Stimulated activated CD4-positive, alpha-beta T cell treated with anti-CD3 and anti-CD28 coated beads, Interleukin-1b, Interleukin-23, amount 100 ng/mL, for 1 hour (primary cell): ENCODE measurements at places on chromosomes 1 and 21.

DNA sequence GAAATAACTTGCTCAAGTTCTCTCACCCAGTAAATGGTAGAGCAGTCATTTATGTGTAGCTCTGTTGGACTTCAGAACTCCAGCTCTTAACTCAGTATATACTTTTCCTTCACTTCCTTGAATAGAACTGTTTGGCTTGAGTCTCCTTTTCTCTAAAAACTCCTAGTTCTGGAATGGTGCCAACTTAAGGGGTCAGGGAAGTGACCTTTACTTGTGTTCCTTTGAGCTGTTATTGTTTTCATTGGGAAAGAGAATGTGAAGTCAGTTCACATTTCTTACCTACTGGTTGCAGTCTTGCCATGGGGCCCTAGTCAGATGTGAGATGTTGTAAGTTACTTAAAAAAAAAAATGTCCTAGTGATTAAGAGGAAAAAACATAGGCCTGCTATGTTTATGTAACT lies 77.0 kb upstream of the MACF1 start:
- DNase-seq: no peak

- no peak for DNase-seq
Measured at GRCh38 chr1:61187352-61188086, 105.2 kb downstream of the NFIA start.

DNA sequence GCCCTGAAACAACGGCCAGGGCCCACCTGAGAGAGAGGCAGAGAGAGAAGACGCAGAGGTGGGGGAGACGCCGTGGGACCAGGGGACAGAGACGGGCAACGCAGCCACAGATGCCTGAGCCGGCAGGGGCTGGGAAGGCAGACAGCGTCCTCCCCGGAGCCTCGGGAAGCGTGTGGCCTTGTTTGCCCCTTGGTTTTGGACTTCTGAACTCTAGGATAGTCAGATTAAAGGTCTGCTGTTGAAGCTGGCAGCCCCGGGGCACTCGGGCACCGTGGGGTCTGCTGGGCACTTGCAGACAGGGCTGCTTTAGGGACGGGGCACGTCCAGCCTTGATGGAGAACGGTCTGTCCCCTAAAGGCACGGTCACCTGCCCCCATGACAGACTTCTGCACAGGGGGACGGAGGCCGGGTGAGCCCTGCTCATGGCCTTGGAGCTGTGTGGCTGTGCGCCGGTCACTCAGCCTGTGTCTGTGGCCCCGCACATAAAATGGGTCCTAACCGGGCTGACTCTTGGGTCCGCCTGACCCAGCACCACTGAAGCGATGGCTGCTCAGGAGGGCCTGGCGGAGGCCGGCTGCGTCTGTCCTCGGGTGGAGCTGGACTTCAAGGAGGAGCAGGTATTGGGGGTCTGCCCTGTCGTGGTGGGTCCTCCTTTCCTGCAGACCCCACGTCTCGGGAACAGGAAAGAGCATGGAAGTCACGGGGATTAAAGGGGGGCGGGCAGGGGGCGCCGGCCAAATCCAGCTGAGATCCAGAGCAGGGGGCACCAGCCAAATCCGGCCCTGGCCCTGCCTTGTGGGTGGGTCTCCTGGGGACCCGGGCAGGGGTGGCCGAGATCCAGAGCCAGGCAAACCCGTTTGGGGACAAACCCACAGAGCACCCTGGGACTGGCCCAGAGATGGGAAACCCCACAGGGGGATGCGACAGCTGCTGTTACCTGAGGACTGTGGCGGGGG lies 9.6 kb upstream of the RNF223 start:
- DNase-seq: no peak

- DNase-seq: no peak
Measured at GRCh38 chr21:41589620-41590175, 81.7 kb upstream of the TMPRSS2 start.

DNA sequence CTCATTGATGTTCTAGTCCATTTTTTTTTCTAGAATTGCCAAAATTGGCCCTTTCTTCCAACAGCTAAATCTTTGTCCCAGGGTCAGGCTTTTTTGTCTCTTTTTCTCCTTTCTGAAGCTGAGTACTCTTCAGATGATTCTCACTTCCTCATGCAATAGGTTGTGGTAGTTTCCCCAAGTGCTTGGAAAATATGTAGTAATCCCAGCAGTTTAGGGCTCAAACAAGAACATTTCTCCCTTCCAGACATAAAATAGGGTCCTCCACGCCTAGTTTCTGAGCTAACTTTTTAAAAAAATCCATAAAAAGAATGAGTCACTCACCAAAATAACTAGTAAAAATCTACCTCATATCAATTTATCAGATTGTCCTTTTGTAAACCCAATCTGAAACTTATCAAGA lies 10.0 kb upstream of the MCOLN3 start:
- no peak for DNase-seq

- no peak for DNase-seq
Measured at GRCh38 chr1:94395748-94396309, 22.4 kb upstream of the ABCD3 start.

DNA sequence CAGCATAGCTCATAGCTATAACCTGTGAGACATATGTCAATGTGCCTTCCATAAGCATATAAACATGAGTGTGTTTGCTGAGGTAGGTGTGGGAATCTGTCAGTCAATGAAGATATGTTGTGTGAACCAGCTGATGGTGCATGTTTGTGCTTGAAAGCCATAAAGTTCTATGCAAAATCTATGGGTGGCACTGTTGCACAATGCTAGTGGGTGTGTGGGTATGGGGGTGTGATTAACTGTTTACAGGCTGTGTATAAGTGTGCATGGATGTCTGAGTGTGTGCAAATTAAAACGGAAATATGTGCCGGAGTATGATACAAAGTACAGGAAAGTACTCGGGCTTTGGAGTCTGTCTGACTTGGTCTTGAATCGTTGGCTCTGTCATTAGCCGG lies 1.0 kb upstream of the ATP2B4 start:
- no peak for DNase-seq

DNA sequence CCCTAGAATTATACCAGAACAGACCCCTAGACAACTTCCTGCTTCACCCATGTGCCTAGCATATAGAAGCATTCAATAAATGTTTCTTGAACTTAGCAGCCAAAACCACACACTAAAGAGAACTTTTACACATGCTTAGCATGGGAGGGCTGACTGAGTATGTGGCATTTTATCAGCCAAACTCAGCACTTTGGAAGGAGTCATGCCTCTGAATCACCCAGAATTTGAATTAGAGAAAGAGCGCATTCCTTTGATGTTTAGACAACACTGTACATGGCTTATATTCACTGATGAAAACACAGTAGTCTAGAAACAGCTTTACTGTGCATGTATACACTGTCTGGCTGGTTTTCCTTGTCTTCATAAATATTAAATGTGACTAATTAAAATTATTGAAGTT lies 26.1 kb downstream of the SPAG17 start:
- DNase-seq: no peak

DNA sequence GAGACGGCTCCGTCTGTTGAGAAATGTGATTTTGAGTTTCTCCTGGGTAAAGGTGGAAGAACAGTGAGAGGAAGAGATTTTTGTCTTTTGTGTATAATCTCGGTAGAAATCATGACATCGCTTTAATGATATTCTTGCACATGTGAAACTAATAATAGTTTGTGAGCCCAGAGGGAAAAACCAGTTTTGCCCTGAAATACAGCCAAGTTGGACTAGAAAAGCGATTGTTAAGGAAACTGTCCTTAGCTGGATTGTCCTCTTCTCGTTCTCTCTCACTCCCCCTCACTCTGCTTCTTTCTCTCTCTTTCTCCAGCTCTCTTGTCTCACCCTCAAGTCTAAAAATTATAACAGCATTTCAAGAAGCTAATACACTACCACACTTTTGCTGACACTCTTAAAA lies 17.1 kb downstream of the KCNJ6 start:
- DNase-seq: no peak

DNA sequence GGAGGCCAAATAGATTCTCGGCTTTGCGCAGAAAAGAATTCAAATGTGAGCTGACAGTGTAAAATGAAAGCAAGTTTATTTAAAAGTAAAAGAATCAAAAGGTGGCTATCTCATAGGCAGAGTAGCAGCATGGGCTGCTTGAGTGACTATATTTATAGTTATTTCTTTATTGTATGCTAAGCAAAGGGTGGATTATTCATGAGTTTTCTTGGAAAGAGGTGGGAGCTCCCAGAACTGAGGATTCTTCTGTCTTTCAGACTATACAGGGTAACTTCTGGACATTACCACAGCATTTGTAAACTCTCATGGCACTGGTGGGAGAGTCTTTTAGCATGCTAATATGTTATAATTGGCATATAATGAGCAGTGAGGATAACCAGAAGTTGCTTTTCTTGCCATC lies 659.9 kb downstream of the RWDD3 start:
- no peak for DNase-seq

GRCh38 chr1:30692948-30693301 lies 30.5 kb downstream of the MATN1 start:
- DNase-seq: no peak

- DNase-seq: no peak
Measured at GRCh38 chr1:69421286-69421685, 146.4 kb upstream of the LRRC7 start.

GRCh38 chr1:64679177-64679576 lies 65.7 kb upstream of the RAVER2 start:
- no peak for DNase-seq

DNA sequence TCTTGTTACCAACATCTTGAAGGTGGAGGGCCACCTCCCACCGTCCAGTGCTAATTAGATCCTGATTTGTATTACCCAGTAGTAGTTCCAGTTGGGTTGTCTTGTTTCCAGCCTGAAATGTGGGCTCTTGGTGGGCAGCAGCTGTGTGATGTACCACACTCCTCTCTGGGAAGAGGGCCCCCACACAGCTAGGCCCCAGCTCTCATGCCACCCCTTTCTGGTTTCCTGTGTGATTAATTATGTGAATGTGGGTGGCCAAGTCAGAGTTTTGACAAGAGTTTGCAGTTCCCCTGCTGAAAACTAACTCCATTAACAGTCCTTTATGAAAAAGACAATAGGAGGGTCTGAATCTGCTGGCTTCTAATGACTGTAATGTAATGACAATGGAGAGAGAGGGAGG lies 3.8 kb downstream of the HMGB4 start:
- no peak for DNase-seq

- no peak for DNase-seq
Measured at GRCh38 chr1:11653861-11654136, 430 bp downstream of the FBXO2 start.

- no peak for DNase-seq
Measured at GRCh38 chr1:32186077-32186476, 6.6 kb downstream of the TXLNA start.

DNA sequence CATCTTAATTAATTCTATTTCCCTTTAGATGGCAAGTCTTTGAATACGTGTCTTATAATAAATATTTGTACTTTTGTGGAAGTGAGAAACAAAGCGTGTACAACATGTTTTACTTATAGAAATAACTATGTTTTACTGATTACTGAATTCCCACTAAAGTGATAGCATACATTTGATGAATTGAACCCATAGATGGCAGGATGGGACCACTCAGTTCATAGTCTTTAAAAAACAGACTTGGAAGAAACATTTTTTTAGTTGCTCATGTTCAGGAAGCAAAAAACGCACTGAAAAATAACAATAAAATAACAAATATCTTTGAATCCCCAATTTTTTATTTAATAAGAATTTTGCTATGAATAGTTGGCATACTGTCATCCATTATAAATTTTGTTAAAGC lies 507.1 kb upstream of the ZRANB2 start:
- DNase-seq: no peak

- DNase-seq: no peak
Measured at GRCh38 chr1:36448530-36449056, 1.7 kb downstream of the OSCP1 start.

DNA sequence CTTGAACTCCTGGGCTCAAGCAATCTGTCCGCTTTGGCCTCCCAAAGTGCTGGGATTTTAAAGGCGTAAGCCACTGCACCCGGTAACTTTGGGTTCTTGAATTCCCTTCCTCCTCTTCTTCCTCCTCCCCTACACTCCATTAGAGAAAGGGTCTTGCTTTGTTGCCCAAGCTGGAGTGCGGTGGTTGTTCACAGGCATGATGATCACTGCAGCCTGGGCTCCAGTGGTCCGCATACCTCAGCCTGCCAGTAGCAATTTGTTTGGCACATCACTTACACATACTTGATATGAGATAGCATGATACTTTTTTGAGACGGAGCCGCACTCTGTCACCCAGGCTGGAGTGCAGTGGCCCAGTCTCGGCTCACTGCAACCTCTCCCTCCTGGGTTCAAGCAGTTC lies 2.2 kb downstream of the DEGS1 start:
- DNase-seq: no peak

DNA sequence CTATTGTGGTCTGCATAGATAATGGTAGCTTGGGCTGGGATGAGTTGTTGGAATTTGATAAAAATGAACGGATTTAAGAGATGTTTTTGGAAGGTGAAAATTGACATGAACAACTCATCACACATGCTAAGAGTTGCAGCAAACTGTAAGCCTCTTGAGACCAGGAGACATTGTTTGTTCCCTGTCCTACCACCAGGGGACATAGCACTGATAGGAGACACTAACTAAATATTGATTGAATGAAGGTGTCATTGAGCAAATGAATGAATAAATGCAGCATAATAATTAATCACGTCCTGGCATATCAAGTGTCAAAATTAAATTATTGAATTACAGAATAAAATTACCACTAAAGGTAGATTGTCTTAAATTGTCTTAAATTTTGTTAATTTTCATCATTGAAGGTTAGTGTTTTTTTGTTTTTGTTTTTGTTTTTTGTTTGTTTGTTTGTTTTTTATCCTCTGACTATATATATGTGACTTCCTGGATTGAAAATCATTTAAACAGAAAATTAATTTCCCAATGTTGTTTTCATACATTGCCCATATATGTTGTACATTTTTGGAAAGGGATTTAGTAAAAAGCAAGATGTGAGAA lies 285.3 kb upstream of the C1orf105 start:
- no peak for DNase-seq

- no peak for DNase-seq
Measured at GRCh38 chr21:14736162-14736561, 190.0 kb upstream of the SAMSN1 start.

- DNase-seq: no peak
Measured at GRCh38 chr1:65949933-65950332, 157.2 kb downstream of the PDE4B start.

GRCh38 chr1:108504447-108504846 lies 54.3 kb downstream of the NBPF6 start:
- DNase-seq: no peak

DNA sequence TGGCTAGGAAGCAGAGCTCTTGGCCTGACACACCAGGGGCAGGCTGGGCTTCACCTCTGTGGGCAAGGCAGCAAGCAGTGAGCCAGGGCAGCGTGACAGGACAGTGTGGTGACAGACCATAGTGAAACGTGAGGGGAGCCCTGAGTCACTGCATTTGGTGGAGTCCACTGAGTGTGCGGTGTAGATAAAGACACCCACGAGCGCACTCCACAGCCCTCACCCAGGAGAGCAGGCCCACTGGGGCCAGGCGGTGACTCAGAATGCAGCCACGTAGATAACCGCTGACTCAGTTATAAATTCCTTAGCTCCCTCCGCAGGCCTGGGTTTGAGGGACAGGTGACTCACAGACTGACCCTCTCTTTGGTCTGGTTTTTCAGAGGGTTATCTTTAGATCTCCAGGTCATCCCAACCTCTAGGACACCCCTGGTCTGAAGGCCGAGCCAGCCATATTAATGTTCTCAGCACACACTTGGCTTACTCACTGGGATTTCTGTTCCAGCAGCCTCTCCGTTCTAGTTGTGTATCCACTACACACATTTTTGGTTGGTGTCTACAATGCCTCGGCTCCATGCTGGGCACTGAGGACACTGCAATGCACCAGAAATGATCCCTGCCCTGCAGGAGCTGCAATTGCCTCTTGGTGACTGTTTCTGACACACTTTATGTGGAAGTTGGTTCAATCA lies 90.2 kb upstream of the TSPAN2 start:
- no peak for DNase-seq

GRCh38 chr1:210662291-210663050 lies 333.8 kb downstream of the HHAT start:
- DNase-seq: no peak
